Left renal cortex interstitium (tissue), 4 donors: ENCODE measurements at places on chromosomes 12 and 14. TPM values are rescaled to one million over a fixed set of nuclear protein-coding genes. Genes with fewer than 3 reads are reported as not detected.

GRCh38 chr14:61429316-61429715, 107.9 kb downstream of the PRKCH start:
- DNase-seq: no peak

GRCh38 chr12:127115468-127116035, 1151.4 kb upstream of the TMEM132C start:
- DNase-seq: no peak

- no peak for DNase-seq
Measured at GRCh38 chr12:29223426-29223825, 74.3 kb downstream of the FAR2 start.

DNA sequence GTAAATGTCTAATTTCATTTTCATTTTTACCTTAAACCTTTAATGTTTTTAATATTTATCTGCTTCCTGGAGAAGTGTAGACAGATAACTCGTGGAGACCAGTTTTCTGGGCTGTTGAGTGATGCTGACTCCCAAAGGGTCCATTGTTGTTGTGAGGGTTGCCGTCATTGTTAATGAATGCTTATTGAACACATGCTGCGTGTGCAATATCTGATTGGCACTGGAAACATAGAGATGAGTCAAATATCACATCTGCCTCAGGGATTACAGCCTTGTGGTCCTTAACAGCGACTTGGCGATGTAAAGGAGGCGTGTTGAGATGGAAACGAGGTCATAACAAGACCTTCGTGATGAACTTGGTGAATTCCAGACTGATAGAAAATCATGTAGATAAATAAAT, 85.9 kb downstream of the FBXW8 start:
- no peak for DNase-seq

DNA sequence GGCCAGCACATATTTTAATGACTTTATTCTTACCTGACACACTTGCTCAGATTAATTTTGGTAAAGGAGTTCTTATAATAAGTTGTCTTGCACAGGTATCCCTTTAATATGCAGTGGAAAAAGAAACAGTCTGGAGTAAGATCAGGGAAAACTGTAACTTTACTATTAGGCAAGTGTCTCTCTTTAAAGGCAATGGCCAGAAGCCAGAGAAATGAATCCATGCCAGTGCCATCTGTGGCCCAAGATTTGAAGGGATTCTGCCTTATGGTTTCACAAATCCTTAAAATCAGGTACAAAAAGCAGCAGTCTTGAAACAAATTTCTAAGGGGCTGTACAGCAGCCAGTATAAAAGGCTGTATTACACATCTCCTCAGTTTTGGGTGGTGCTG, 22.4 kb downstream of the NFYB start:
- DNase-seq: no peak

DNA sequence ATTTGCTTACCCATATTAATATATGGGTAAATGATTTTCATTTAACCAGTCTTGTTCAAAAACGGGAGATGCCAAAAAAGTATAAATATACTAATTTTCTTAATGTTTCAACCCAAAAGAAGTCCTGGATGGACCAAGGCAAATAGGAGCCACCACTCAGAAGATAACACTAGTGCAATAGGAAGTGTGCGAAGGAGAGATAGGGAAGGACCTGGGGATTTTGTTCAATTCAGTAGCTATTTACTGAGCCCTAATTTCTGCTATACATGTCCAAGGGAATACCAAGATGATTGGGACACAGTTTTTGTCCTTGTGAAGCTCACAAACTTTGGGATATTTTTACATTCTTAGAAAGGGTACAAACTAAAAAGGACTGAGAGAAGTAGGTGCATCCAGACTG, 1.5 kb downstream of the CMAS start:
- no peak for DNase-seq

DNA sequence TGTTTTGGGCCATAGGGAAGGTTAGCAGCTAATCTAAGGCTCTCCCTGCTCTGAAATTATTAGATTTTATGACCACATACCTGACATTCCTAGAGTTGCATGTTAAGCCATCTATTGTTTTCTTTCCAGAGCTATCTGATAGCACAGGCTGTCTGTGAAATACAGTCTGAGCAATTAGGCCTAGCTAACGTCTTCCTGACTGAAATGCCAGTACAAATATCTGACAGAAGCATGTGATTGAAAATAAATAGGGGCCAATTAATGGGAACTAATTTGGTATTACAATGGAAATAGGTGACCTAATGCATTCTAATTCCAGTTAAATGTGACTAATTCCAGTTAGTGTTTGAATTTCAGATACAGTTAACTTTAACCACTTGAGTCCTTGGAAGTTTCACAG, 115.2 kb downstream of the C12orf75 start:
- DNase-seq: peak; percentile 24

DNA sequence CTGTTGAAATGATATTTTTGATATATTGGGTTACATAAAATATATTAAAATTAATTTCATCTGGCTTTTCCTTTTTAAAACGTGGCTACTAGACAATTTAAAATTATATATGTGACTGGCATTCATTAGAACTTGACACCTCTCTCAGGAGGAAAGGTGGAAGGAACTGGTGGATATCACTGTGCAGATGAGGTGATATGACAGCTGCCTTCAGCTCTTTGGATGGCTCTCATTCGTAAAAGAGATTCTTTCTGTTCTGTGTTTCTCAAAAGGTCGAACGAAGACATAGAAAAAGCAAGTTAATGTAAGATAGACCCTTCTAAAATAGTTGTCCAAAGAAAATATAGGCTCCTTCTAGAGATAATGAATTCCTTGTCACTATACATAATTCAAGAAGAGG, 36.6 kb downstream of the CRADD start:
- DNase-seq: no peak

DNA sequence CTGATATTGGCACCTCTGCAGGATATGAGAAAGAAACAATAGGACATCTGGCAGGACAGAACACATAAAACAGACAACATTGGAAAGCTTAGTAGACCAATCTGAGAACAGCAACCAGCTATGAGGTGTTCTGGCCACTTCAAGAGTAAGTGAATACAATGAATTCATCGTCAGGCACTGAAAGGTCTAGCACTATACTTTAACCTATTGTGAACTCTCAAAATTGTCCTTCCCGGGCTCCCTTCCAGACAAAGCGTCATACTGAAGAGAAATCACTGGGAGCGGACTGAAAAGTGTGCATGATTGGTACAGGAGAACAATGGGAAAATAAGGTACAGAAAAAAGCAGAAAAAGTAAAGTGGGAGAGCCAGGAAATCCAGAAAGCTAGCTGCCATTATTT, 75.8 kb downstream of the LRP6 start:
- no peak for DNase-seq

DNA sequence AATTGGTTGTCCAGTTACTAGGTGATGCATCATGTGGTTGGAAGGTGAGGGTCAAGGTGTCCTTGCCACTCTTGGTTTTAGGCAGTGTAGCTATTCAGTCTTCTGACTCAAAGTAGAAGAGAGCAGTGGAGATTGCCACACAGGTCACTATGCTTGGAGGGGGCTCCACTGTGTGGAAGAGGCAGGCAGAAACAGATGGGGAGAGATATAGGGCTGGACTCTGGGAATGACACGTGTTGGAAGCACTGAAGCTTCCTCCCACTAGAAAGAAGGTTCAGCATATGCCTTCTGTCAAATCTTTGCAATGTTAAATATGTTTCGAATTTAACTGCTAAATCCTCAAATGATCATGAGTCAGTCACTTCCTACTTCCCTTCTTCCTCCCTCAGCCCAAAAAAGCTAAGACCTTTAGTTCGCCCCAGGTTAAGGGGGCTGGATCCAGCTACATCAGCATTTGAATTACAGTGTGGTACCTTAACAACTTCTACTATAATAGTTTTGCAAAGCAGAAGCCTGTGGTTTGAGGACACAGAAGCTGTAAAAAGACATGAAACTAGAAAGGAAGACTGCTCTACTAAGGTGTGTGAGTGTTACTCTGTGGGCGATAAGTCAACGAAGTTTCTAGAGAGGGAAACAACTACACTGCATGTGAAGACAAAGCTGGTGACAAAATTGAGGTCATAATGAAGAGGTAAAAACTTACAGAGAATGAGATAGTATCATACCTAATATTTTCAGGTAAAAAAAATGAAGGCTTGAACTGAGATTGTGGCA, 228.0 kb downstream of the NELL2 start:
- DNase-seq: no peak

COQ6 gene
- 28.6 TPM for polyA plus RNA-seq

HPD gene
- polyA plus RNA-seq: 3.5 TPM

RHEBL1 gene
- polyA plus RNA-seq: 2.4 TPM

VRTN gene
- not detected for polyA plus RNA-seq

FRMD6 gene
- 18.3 TPM for polyA plus RNA-seq

SERPINA12 gene
- polyA plus RNA-seq: 0.30 TPM
